ENCODE measurements at places on chromosomes 5 and 9. TPM values are rescaled to one million over a fixed set of nuclear protein-coding genes. Genes with fewer than 3 reads are reported as not detected.

CSF1R gene
- 21.6 TPM for total RNA-seq

MINAR2 gene
- total RNA-seq: not detected

RAI14 gene
- 42.6 TPM for total RNA-seq

CDC25C gene
- total RNA-seq: 4.4 TPM

FBP2 gene
- total RNA-seq: 83.0 TPM

SPINK4 gene
- not detected for total RNA-seq

FBN2 gene
- 215 TPM for total RNA-seq

IFNB1 gene
- total RNA-seq: not detected

TAS2R1 gene
- total RNA-seq: not detected

DNA sequence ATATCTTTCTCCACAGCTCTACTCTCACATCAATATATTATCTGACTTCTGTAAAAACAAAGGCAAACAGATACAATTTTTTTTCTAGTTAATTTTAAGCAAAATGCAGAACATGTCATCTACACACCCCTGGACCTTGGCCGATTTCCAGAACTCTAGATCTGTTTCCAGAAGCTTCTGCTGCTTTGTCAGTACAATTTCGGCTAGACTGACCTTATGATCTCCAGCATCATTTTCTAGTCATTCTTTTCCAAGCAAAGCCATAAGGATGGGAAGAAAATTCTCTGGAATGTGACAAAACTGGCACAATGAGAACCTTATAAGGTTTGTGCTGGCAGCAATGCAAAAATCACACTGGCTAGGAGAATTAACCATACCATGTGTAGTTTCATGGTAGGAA lies 132.8 kb upstream of the MPDZ start:
- DNase-seq: peak; percentile 56

GRCh38 chr9:89015336-89015735 lies 24.1 kb downstream of the S1PR3 start:
- DNase-seq: no peak

DNA sequence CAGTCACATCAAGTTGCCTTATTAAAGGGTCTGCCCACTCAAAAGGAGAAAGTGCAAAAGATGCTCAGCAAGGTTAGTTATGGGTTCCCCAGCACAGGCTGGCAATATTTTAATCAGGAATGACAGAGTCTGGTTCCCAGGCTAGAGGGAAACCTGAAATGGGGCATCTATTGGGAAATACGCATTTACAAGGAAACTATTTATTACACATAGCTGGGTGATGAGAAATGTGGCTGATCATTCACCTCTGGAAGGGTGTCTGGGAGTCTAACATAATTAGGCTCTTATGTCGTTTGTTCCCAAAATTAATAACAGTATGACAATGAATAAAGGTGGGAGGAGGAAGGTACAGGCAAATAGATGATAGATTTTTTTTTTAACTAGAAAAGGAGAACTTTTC lies 314.7 kb downstream of the ENC1 start:
- no peak for DNase-seq

DNA sequence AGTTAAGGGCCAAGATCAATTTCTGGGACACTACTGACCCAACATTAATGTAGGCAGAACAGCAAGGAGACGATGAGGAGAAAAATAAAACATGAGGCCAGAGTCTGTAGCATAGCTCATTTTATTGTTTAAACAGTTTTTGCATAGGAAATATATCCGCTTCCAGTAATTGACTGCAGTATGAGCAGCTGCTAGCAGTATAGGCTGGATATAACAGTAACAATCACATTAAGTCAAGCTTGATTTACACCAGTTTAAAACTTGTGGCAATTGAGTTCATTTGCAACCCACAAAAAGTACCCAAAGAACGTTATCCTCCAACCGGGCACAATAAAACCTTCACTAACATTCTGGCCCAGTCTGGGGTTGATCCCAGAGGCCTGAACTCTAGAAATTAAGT lies 232.2 kb downstream of the NFIB start:
- no peak for DNase-seq

DNA sequence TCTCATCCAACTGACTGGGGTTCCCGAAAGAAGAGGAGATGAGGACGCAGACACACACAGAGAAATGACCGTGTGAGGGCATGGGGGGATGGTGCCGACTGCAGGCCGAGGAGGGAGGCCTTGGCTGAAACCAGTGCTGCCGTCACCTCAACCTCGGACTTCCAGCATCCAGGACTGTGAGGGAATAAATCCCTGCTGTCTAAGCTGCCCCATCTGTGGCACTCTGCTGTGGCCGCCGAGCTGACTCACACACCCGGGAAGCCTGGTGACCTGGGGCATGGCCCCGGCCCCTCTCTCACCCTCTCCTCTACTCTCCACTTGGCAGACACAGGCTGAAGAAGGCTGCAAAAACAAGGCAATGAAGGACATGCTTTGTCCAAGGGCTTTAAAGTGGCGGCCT lies 4.4 kb upstream of the COL5A1 start:
- DNase-seq: no peak

DNA sequence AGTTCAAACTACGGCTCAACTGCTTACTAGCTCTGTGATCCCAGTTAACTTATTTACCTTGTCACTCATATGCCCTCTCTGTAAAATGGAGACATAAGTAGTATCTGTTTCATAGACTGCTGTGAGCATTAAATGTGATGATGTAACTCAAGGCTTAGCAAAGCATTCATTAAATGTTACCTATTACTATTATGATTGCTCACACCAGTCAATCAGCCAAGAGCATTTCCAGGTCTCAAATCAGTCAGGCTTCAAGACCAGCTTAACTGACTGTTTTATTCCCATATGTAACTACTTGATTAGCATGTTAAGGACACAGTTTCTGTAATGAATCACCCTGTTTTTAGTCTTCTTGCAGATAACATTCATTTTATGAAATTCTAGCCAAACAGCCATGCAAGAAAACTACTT lies 413.3 kb downstream of the MLLT3 start:
- DNase-seq: no peak

GRCh38 chr5:10289991-10290390 lies 17.7 kb downstream of the CMBL start:
- no peak for DNase-seq

GRCh38 chr9:136862849-136863622 lies 3.1 kb downstream of the EDF1 start:
- DNase-seq: no peak

- no peak for DNase-seq
Observed at GRCh38 chr9:35741740-35742139, 7.3 kb downstream of the GBA2 start.

GRCh38 chr5:51829691-51830090 lies 446.4 kb downstream of the ISL1 start:
- DNase-seq: peak; percentile 3

DNA sequence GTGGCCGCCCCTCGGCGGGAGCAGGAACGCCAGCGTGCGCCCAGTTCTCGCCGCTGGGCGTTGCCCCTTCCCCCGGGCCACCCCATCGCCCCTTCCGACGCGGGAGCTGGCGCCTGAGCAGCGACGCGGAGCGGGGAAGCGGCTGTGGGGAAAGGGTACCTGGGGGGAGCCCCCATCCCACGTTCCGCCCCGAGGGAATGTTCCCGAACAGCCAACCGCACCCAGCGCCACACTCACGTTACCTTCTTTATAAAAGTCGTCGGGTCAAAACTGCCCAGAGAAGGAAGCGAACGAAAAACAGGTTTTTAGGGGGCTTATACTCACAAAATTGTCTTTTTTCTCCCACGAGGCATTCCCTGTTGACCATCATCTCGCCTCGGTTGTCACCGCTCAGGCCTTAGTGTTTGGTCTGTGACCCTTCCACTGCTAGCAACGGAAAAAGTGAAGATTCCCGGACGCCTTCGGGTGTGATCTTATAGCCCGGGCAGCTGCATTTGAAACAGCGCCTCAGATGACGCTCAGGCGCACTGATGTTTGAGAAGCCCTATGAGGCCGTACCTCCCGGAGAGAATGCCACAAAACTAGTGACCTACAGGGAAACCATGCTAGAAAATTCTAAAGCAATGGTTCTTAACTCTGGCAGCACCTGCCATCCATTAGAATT lies 475 bp upstream of the GOLM1 start:
- DNase-seq: peak; percentile 76

GRCh38 chr9:5392285-5392684 lies 45.4 kb downstream of the PLGRKT start:
- DNase-seq: no peak

- DNase-seq: no peak
Observed at GRCh38 chr5:142179776-142180387, 71.3 kb downstream of the NDFIP1 start.

DNA sequence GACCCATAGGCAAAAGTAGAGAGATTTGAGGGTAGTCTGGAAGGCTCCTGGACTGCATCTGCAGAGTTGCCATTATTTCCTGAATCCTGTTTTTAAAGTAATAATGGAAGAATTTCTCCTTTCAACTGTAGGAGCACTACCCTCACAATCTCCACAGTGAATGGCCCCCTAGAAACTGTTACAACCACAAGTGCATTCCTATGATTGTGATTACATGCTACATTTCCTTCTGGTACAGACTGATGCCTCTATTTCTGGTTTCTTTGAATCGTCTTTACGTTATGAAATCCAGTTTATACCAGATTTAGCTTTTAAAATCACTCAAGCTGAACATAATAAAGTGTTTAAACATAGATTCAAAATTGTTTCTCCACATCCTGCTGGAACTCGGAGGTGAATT lies 49.4 kb downstream of the FRMPD1 start:
- no peak for DNase-seq

DNA sequence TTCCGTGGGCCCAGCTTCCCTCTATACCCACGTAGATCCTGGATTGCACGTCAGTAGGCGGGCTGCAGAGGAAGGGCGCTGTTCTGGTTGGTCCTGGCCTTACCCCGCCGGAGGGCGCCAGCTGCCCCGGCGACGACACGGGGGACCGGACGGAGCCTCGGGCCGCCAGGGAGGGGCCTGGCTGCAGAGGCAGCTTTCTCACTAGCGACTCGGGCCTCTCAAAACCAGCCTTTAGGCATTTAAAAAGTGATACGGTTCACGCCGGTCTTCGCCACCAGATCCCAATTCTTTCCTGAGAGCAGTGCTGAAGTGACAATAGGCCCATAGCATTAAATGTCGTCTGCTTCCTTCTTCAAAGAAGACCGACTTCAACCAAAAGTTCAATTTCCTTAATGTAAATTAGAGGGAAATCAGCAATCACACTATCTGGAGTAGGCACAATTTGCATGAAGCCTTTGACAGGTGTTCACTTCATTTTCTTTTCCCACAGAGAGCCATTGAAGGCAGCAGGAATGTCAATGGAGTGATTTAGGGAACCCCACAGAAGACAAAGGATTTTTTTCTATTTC lies 17.6 kb upstream of the UBE2D2 start:
- DNase-seq: peak; percentile 49

DNA sequence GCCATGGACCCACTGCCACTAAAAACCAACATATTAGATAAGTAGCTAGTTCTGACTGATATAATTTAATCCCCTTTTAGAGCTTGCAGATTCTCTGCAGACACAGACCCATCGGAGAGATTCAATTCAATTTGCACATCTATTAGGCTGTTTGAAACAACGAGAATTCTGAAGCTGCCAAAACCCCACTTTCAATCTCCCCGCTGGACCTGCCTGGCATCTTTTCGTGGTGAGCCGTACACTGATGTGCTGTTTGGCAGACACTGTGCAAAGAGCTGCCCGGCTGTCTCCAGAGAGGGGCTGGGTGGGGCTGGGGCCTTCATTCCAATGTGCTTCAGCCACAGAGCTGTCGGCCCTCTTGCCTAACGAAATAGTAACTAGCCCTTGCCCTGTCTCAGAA lies 42.1 kb upstream of the FAM240B start:
- DNase-seq: peak; percentile 39

DNA sequence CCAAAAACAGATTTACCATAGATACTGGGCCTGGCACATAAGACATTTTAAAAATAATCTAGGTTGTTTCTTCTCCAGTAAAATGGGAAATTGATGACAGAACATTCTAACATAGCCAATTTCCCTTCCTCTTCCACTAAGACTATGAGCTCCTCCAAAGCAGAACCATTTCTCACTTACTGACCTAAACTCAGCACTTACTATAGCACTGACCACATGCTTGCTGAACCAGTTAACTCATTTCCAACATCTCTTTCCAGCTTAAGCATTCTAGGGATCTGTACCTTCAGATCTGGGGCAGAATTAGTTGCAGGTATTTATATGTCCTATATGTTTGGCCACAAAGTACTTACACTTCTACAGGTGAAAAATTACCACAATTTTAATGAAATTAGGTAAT lies 58.9 kb downstream of the TTC39B start:
- DNase-seq: no peak

- no peak for DNase-seq
Observed at GRCh38 chr5:117881426-117882230, 1106.7 kb downstream of the DTWD2 start.

GRCh38 chr5:37663538-37663937 lies 176.3 kb downstream of the GDNF start:
- DNase-seq: no peak

GRCh38 chr5:169044962-169045361 lies 256.0 kb downstream of the SLIT3 start:
- no peak for DNase-seq

DNA sequence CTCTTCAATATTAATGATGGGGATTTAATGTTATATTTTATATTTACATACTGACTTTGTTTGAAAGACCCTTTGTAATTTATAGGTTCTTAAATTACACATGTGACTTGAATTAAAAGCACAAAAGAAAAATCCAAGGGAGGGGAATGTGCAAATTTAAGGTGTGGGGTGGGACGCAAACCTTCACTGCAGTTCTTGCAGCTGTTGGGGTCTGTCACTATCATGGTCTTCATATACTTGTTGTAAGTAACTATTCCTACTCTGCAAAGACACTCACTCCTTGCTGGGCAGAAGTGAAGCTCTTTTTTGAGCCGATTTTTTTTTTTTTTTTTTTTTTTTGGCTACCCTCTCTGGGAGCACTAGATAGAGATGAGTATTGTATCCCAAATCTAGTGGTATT lies 505.3 kb downstream of the ARHGEF28 start:
- DNase-seq: peak; percentile 50
